ENCODE measurements at places on chromosomes 6 and 20. TPM values are rescaled to one million over a fixed set of nuclear protein-coding genes. Genes with fewer than 3 reads are reported as not detected.
A peak's percentile ranks its signal among the peaks of the same experiment; 100 is the strongest.

TRIM31 gene
- total RNA-seq = not detected

DNA sequence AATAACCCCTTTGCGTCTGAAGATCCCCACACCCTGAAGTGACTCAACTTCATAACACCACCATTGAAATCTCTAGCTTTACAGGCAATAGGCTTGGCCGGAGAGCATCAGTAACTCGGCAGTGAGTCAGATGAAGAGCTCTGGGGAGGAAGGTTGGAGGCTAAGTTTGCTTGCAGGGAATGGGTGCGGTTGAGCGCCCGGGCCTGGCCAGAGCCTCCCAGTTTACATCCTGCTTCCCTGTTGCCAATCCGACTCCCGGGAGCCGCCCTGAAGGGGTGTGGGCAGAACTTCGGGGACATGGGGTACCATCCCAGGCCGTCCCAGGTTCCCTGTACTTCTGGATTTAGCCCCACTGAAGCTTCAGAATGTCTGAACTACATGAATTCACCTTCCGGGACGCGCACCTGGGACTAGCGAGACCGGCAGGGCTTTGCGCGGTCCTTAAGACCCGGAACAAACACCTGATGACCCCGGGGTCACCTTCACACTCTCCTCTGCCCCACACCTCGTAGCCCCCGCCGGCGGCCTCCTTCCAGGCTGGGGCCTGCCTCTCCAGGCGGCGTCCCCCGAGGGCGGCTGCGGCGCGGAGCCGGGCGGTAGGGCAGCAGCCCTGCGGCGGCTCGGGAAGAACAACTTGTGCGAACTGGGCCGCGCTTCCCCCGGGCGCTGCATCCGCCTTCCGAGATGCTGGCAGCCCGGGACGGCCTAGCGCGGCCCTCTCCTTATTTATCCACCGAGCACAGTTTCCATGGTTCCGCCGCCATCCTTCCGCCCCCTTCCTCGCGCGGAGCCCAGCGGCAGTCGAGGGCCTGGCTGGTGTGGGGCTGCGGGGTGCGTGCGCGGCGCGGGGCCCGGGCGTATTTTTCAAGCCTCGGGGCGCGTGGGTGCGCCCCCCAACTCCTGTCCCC, 56.6 kb upstream of the RREB1 start:
- DNase-seq = peak; percentile 28

GRCh38 chr6:82169138-82169876, 78.2 kb downstream of the IBTK start:
- no peak for DNase-seq

DNA sequence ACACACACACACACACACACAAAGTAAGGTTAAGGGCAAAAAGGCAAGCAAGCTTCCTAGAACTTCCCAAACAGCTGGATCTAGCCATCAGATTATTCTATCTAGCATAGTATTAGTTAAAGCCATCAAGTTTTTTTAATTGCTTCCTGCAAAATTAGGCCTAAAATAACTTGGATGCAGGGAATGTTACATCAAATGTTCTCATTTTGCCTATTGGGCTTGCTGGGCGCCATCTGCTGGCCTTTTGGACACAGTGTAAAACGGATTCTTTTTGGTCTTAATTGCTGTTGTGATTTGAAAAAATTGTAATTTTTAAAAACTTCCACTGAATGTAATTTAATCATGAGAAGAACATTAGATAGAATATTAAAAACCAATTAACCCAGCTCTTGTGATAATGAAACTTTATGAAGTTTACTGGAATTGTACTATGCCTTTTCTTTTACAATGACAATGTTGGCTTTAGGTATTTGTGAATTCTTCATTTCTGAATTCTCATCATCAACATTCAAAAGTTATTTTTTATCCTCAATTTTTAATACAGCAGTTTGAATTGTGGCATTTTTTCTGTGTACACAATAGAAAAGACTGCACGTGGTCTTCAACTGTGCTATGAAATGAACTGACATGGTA, 6.8 kb downstream of the MKKS start:
- DNase-seq = peak; percentile 42

Data from omental fat pad (tissue), 4 donors.